ENCODE measurements at places on chromosomes 7 and 10.
A peak's percentile ranks its signal among the peaks of the same experiment; 100 is the strongest.

GRCh38 chr10:129391464-129391863 lies 75.6 kb upstream of the MGMT start:
- no peak for DNase-seq

GRCh38 chr10:86343761-86344160 lies 22.8 kb downstream of the GRID1 start:
- no peak for DNase-seq

GRCh38 chr7:150439967-150440366 lies 10.5 kb upstream of the GIMAP8 start:
- no peak for DNase-seq

GRCh38 chr10:30192846-30193608 lies 133.6 kb upstream of the JCAD start:
- DNase-seq = no peak

DNA sequence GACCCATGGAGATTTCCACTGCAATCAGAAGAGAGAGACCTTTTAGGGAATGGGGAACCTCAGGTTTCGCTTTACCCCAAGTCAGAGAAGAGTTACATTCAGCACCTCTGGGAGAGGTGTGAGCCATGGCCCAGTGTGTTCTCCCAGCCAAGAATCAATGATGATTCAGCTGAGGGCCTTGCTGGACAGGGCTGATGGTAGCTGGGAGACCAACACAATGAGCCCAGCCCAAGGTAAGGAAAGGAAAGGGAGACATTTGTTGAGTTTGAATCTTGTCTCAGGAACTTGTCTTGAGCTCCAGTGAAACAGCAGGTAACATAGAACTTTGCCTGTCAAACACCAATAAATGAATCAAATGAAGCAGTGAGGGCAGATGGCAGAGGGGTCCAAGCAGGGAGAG lies 14.0 kb upstream of the PPIA start:
- DNase-seq = no peak

- no peak for DNase-seq
Observed at GRCh38 chr7:98321301-98321700, 39.8 kb downstream of the BRI3 start.

- DNase-seq = no peak
Observed at GRCh38 chr10:35215107-35215506, 88.5 kb downstream of the CREM start.

DNA sequence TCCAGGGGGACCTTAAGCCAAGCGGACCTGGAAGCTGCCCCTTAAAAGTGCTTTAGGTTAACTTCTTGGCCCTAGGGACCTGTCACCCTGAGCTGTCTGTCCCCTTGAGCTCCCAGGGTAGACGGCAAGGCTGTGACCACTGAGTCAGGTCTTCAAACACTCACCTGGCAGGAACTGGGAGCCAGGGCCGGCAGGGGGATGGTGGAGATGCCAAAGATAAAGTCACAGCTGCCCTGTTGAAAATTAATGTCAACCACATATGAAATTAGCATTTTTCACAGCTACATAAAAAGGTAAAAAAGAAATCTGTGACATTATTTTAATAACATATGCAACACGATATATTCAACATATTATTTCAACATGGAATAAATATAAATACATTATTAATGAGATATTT lies 271.0 kb downstream of the GFRA1 start:
- DNase-seq = no peak

- DNase-seq = no peak
Observed at GRCh38 chr10:98673171-98673782, 226.5 kb upstream of the HPS1 start.

DNA sequence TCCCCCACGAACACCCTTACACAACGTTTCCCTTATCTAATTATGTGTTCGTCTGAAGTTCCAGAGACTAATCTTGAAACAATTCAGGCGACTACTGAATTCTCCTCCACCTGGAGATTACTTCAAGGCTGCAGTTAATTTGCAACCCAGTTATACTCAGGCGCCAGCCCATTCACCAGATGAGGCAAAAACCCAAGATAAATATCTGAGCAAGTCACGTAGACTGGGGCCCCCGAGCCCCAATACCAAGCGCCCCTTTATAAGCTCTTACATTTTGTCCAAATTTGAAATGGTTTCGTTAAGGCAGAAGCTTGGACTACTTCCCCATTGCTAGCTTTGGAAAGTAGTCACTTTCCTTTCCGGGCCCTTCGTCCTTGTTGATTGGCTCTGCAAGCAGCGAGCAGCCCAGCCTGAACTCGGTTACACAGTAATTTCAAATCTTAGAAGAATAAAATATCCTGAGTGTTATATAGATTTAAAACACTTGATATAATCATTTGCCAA lies 1.2 kb downstream of the TPK1 start:
- DNase-seq = peak; percentile 11

DNA sequence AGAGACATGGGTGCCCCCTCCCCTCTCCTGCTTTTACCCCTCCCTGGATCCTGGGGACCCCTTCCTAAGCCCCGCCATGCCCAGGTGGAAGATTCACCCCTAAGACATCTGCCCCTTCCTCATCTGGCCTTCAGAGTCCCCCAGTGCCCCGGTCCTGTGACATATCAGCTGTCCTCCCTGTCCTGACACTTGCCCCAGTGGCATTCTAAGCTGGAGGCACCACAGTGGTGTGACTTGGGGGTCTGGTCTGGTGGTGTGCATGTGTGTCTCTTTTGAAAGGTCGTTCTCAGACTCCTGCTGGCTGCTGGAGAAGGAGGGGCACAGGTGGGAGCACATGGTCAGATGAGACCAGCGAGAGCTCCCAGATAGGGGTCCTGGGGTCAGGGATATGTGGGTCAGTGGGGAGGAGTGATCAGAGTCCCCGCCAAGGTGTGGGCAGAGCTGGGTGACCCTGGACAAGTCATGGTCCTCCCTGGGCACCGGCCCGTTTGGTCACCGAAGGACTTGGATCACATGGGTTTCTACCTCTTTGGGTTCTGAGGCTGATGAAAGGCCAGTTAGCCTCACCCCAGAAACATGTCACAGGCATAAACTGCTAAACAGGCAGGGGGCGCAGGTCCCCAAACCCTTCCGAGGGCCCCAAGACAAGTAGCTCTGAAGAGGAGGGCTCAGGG lies 645 bp upstream of the TFR2 start:
- DNase-seq = no peak

DNA sequence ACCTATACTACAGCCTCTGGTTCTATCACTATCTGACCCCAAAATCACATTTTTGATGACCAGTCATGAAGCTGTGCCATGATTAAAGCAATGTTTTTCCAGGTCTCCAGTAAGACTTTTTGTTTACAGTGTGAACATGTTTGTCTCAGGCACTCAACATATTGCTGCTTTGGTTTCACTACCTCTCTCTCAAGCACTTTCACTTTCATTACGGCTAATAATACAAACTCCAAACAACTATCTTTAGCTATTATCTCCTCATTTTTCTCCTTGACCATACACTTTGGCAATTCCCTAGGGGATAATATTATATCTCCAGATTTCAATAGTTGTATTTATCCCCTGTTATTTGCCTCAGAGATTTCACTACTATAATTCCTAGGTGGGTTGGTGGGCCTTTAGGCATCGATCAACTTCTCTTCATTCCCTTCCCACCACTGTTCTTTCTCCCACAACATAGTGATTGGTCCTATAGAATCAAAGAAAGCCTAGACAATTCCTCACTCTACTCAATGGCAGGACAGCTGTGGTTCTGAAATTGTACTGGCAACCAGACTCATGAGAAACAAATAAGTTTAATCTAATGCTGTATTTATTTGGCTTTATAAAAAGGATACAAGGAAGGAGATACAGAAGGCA lies 261.4 kb upstream of the ZWINT start:
- DNase-seq = no peak

- no peak for DNase-seq
Observed at GRCh38 chr10:86413046-86413728, 46.6 kb upstream of the GRID1 start.

GRCh38 chr7:144910411-144910810 lies 74.6 kb upstream of the TPK1 start:
- DNase-seq = no peak

- DNase-seq = no peak
Observed at GRCh38 chr10:16184906-16185305, 251.9 kb upstream of the PTER start.

- DNase-seq = no peak
Observed at GRCh38 chr10:57336865-57337264, 930.8 kb downstream of the IPMK start.

DNA sequence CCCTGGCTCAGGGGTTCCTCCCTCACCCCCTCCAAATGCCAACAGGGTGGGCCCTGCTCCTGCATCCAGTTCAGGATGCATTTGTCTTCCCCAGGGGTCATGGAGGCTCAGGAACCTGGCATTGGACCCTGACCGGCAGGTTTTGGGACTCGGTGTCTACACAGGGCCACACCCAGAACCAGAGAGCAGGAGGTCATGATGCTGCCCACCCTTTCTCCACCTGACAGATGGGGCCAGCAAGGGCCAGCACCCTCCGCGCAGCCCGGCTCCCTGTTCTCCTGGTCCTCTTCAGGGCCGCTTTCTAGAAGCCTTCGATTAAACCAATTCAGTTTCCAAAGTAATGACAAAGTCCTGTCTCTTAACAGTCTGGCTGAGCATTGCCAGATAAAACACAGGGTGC lies 50.2 kb downstream of the CAMK2B start:
- DNase-seq = no peak

GRCh38 chr7:7868572-7868899 lies 100.1 kb upstream of the GLCCI1 start:
- no peak for DNase-seq

Data from stimulated activated CD8-positive, alpha-beta memory T cell treated with anti-CD3 and anti-CD28 coated beads, Interleukin-4, amount 100 ng/mL, for 1 hour (primary cell).